ENCODE measurements at places on chromosomes 7 and 10.

GRCh38 chr7:25388681-25389080, 160.4 kb upstream of the NPVF start:
- DNase-seq: no peak

GRCh38 chr7:130894909-130895750, 161.1 kb upstream of the KLF14 start:
- no peak for DNase-seq

DNA sequence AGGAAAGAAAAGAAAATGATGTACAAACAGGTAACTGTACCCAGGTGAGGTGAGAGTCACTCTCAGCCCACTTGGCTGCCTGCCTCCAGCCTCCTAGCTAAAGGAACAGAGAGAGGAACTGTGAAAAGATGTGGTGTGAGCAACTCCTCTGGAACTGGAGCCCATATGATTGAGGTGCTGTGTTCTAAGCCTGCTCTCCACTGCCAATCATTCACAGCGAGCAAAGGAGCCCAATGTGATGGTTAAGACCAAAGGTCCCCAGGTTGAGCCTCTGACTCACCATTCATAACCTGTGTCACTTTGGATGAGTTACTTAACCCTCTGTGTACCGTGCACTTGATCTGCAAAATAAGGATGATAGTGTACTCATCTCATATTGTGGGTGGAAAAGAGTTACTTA, 868.1 kb upstream of the AUTS2 start:
- no peak for DNase-seq

DNA sequence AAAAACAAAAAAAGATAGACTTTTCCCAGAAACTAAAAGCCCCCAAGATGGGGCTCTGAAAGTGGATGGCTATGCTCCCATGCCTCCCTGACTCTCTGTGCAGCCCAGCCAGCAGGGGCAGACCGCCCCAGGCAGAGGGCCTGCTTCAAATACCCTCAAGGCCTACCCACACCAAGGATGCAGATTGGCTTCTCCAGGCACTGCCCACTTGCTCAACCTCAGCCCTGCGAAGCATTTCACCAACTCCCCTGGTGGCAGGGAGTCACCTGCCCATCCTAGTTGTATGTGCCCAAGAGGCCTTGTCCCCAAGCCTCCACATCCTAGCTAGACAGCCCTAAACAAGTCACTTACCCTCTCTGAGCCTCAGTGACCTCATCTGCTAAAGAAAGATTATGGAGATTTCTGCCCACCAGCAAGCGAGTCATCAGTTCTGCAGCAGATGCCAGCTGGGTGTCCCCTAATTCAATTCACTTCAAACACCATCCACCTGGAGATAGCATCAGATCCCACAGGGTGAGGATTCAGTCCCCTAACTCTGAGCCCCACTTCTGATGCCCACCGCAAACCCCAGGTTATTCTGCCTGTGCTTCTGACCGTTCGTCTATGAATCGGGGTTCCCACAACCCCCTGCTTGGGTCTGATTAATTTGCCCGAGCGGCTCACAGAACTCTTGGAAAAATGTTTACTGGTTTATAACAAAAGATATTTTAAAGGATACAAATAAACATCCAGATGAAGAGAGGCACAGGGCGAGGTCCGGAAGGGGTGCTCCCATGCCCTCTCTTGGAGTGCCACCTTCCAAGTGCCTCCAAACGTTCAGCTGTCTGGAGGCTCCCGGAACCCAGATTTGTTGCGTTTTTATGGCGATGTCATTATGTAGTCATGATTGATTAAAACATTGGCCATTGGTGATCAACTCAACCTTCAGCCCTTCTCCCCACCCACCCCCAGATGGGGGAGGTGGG, 18.6 kb upstream of the ZMIZ1 start:
- no peak for DNase-seq

DNA sequence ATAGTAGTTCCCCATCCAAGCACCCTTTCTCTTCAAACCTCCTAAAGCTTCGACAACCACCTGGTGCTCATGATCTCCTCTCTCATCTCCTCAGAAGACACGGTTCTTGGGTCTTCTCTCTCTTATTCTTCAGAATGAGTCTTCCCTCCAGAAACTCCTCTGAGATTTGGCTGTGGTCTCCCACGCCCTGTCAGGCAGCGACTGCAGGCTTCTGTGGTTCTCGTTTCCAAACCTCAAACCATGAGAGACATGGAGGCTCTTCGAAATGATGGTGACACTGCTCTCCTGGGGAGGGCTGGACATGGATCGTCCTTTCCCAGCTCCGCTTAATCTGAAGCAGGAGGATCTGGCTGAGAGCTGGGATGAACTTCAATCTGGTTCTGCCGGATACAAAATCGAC, 78.6 kb upstream of the PITRM1 start:
- DNase-seq: no peak

DNA sequence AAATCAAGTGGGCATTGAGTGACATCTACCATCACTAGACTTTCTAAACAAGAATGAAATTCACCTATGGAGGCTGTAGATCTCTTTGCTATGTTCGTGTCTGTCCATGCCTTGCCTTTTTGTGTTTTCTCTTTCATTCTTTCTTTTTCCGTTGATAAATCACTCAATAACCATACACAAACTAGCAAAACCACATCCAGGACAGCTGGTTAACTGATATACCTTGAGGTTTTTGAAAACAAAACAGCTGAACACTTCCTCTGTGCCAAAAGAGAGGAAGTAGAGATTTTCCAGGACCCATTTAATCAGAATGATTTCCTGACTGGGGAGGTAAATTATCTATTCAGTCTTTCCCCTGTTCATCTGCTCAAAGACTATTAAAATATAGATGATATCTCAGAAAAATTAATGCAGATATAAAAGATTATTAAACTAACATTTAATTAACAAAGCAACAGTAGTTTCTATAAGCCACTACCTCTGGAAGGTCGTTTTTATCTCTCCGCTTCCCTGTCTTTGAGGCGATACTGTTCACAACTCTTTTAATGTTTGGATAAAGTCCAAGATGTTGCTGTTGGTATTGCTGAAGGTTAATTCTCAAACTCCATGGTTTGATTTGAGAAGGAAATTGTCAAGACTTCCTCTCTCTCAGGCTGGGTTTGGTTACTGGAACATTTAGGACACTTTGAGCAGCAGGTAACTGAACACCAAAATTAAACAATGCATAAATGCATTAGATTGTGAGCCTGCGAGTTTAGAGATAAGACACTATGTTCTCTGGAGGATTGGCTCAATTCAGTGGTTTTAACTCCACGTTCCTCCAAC, 24.4 kb upstream of the C10orf67 start:
- DNase-seq: no peak

DNA sequence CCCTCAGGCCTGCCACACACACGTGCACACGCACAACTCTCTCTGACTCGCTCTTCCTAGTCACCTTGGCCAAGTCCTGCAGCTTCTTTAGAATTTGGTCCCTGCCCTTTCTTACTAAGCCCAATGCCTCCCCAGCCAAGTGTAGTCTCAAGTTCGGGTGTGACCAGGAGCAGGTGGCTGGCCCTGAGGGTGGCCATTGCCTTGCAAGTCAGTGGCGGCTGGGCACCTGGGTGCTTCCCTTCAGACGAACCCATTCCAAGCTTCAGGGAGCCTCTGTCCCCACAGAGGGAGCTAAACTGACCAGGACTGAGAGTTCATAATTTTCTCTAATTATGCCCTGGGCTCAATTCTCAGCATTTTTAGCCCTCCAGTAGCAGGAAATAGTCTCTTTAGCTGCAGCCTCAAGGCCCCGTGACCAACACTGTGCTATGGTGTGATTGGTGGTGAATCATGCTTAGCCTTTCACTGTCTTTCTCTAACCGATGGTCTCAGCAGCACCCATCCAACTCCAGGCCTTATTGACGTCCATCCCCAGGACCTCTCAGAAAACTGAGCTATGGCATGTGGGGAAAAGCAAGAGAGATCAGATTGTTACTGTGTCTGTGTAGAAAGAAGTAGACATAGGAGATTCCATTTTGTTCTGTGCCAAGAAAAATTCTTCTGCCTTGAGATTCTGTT, 34.7 kb upstream of the FXYD4 start:
- no peak for DNase-seq

GRCh38 chr10:48878091-48878490, 61.5 kb downstream of the LRRC18 start:
- DNase-seq: no peak

DNA sequence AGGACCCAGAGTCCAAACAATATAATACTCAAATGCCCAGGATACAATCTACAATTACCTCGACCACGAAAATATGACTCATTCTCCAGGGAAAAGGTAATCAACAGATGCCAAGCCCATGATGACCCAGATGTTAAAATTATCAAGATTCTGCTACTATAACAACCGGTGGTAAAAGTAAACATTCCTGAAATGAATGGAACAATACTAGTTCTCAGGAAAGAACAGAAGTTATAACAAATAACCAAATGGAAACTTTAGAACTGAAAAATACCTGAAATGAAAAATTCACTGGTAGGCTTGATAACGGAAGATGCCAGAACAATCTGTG, 34.1 kb upstream of the GUSB start:
- no peak for DNase-seq

GRCh38 chr10:117334926-117335325, 40.3 kb downstream of the PDZD8 start:
- DNase-seq: no peak

GRCh38 chr10:130263289-130263688, 127.1 kb downstream of the GLRX3 start:
- no peak for DNase-seq

DNA sequence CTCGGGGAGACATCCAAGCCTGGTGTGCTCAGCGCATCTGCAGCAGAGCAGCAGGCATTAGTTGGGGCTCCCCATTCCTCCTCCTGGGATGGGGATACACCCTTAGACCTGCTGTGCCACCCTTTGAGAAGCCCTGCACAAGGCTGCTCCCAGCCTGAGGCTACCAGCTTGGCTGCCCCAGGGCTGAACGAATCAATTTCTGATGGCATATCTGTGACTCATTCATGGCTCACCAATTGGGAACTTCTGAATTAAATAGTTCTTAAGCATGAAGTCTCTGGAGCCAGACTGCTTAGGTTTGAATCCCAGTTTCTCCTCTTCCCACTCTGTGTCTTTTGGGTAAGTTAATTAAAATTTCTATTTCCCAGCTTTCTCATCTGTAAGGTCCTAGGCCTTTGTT, 16.3 kb upstream of the GLI3 start:
- DNase-seq: no peak

- DNase-seq: no peak
Measured at GRCh38 chr10:119190954-119191785, 12.6 kb upstream of the PRDX3 start.

GRCh38 chr7:117715784-117716445, 157.3 kb downstream of the CTTNBP2 start:
- DNase-seq: peak; percentile 83

GRCh38 chr10:28533186-28533564, 257 bp downstream of the WAC start:
- DNase-seq: no peak

DNA sequence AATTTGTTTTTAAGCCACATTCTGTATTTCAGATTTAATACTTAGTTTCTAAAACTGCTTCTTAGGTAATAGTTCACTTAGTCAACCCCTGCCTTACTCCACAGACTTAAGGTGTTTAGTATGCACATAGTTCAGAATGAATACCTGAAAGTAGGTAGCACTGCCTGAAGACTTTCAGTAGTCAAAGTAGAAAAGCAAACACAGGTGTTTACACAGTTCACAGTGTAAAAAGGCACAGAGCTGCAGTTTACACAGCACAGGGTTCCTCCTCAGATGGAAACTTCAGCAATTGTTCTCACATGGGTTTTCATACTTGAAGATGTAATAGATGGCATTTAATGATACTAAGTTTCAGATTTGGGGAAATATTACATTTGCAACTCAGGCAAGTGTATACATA, 3.1 kb upstream of the PKD1L1 start:
- no peak for DNase-seq

GRCh38 chr10:79438021-79438698, 7.3 kb downstream of the ZCCHC24 start:
- DNase-seq: no peak

DNA sequence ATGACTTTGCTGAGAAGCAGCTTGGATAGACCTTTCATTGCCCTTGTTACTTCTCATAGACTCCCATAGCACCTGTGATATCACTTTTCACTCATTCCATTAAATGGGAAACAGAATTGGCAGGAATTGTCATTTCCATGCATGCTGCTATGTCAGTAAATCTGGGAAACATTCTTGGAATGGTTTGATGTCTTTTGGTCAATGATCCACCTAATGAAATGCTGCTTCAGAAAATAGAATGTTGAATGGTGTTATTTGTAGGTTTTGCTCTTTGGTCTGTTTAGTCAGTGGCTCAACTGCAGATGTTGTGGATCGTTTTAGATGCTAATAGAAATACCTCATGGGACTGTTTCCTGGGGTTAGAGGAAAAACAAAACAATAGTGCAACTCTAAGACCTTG, 127.8 kb downstream of the PLPP4 start:
- no peak for DNase-seq

DNA sequence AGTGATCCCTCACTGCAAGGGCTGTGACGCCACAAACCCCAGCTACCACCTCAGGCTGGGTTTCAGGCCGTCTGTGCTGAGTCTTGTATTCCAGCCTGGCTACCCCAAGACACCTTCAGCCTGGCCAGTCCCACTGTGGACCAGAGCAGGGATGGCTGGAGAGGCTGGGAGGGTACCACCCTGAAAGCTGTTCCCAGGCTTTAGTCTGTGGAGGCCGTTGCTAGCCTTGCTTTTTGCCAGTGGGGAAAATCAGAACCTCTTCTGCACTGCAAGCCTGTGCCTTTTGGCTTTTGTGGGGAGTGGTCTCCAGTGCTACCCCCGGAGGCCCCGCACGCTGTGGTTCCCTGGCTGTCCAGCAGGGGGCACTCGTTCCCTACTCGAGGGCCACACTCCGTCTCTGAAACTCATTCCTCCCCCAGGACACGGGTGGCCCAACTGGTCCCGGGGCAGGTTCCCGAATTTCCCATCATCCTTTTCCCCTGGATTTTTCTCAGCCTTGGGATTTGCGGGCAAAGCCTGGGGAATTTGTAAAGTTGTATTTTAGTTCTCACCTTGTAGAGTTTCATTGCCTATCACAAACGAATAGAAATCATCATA, 128.4 kb upstream of the BTBD16 start:
- no peak for DNase-seq

DNA sequence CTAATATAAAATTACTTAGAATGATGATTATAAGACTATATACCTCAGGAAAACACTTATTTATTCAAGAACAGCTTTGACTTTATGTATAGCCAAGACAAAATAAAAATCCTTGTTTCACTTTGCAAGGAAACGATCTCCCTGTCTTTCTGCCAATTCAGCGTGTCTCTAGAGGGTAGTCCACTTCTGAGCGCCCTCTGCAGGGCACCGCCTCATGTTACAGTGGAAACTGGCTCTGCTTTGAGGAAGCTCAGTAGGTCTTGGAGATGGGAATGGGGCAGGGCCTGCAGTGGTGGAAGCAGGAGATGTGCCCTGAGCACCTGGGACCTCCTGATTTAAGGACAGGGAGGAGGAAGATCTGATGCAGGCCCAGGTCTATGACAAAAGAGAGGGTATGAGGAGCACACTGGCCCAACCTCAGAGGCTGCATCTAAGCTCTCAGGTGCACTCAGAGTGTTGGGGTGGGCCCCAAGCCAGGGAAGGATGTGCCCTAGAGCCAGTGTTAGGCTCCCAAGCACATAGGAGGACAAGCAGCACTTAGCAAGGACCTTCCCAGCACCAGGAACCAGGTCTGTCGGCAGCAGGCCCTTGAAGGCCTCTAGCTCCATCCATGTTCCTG, 481.0 kb downstream of the TNS3 start:
- peak; percentile 54 for DNase-seq

GRCh38 chr7:48528646-48529045, 357.4 kb downstream of the ABCA13 start:
- peak; percentile 22 for DNase-seq

GRCh38 chr7:35604595-35604994, 90.3 kb downstream of the HERPUD2 start:
- DNase-seq: no peak

GRCh38 chr10:121678631-121679174, 80.5 kb upstream of the FGFR2 start:
- no peak for DNase-seq

Measured in RKO (cell line).